ENCODE measurements at places on chromosomes 5 and 9.

DNA sequence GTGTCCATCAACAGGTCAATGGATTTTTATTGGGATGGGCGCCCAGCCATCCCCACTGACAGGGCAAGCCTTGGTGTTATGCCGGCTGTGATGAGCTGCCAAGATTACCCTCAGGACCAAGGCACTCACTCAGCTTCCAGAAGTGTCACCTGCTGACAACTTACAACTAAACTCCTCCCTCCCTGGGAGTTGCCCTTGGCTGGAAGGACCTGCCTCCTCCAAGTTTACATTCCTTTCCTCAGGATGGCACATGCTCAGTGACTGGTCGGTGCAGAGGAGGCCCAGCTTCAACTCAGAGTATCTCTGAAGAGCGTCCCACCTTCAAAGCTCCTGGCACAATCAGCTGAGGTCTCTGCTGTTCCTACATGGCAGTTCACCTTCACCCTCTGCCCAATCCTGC lies 52.5 kb upstream of the ZBTB43 start:
- no peak for DNase-seq

DNA sequence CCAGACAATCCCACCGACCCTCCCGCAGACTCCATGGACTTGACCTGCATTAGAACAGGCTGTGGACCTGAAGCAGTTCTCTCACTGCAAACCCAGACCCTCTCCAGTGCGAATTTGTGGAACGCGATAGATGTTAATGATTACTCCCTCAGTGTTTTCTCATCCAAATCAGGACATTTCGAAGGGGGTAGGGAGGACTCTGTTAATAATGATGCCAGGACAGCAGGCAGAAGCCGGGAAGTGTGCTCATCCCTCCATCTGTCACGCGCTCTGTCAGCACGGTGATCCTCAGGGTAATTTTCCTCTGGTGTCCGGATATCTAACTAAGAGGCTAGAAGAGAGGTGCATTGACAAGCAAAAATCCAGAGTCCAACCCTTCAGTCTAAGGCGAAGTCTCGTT lies 18.8 kb downstream of the RAPGEF1 start:
- DNase-seq: no peak

GRCh38 chr5:36496471-36496870 lies 109.9 kb upstream of the SLC1A3 start:
- no peak for DNase-seq

GRCh38 chr5:19314840-19315239 lies 673.2 kb downstream of the CDH18 start:
- DNase-seq: no peak

DNA sequence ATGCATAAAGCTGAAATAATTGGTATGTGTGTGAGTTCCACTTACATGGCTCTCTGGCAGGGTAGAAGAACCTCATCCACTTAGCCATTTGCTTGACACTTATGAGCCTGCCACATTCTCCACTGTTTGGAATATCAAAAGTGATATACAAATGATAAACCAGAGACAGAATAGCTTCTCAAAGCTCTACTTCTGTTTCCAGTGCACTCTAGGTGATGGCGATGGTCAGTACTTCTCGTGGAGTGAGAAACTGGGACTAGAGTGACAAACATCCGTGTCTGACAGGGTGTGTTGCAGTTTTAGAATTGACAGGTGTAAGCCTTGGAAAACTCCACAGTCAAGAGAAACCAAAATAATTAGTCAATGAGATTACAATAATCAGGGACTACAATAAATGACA lies 935.8 kb upstream of the TYRP1 start:
- no peak for DNase-seq

DNA sequence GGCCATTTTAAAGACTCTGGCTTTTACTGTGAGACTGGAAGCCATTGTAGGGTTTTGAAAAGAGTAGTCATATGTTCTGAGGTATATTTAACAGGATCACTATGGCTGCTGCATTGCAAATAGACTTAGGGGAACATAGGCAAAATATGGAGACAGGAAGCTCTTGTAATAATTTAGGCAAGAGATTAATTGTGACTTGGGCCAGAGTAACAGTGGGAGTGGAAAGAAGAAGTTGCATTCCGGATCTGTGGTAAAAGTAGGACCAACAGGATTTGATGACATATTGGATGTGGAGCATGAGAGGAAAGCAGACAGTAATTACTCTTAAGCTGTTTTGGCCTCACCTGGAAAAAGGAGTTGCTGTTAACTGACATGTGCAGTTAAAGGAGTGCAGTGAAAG lies 85.6 kb downstream of the SMIM15 start:
- no peak for DNase-seq

DNA sequence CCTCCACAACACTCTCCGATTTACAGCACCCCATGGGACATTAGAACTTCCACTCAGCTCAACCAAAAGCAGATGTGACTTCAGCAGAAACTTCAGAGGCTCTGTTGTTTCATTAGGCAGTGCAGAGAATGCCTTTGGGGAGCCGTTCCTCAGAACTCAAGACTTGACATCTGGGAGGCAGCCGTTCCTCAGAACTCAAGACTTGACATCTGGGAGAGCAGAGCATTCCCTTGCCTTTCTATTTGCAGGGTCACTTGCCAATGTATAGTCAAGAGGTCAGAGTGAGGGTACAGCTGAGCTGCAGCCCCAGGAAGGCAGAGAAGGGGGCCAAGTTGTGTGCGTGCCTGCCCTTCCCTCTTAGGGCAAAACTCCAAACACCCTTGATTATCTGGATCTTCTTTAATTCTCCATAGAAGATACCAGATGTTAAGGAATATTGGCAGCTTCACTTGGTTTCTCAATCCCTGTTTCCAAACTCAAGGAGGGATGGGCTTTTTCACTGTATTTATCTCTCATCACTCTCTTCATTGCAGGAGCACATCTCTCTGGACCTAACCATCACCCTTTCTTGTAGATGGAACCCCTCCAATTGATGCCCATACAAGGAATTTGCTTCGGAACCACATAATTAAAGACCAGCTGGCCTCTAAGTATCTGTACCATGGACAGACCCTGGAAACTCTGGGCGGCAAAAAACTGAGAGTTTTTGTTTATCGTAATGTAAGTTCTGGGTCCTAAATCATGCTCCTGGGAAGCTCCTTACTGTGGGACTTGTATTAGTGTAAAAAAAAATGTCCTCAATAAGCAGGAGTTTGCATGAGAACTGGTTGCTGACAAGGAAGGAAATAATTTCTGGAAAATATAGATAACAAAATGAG lies 25.6 kb downstream of the TGFBI start:
- DNase-seq: no peak

DNA sequence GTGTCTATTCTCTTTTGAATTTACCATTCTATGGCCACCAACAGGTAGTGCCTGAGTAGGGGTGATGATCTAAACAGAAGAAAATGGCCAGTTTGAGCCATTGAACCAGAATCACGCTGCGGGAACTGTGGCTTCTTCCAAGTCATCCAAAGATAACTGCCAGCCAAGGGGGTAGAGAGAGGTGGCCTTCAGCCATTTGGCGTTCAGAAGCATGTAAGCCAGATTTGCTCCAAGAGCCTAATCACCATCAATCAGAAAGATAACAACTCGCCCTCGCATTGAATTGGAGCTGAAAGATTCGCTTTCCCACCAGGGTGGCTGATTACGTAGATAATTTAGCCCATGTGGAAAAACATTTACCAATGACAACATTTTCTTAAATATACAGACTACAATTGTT lies 1302.7 kb upstream of the DMAC1 start:
- no peak for DNase-seq

- no peak for DNase-seq
These were observed 51.0 kb upstream of the LIFR start for GRCh38 chr5:38607396-38607795.

DNA sequence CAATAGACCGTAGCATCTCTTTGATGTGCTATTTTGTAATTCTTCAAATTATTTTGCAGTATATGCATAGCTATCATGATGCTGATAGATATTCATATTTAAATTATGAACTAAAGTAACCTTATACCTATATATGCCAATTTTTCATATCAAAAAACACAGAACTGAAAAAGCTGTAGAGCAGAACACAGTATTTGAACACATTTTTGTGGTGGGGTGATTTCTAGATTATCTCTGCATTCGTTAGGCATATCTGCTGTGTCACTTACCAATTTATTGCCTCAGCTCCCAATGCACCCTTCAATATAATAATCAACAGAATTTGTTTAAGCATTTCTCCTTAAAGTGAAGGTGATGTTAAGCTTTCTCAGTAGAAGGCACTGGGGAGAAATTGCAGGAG lies 998.2 kb downstream of the PTPRD start:
- DNase-seq: no peak

- DNase-seq: no peak
These were observed 170.3 kb upstream of the PRR16 start for GRCh38 chr5:120293796-120294195.

DNA sequence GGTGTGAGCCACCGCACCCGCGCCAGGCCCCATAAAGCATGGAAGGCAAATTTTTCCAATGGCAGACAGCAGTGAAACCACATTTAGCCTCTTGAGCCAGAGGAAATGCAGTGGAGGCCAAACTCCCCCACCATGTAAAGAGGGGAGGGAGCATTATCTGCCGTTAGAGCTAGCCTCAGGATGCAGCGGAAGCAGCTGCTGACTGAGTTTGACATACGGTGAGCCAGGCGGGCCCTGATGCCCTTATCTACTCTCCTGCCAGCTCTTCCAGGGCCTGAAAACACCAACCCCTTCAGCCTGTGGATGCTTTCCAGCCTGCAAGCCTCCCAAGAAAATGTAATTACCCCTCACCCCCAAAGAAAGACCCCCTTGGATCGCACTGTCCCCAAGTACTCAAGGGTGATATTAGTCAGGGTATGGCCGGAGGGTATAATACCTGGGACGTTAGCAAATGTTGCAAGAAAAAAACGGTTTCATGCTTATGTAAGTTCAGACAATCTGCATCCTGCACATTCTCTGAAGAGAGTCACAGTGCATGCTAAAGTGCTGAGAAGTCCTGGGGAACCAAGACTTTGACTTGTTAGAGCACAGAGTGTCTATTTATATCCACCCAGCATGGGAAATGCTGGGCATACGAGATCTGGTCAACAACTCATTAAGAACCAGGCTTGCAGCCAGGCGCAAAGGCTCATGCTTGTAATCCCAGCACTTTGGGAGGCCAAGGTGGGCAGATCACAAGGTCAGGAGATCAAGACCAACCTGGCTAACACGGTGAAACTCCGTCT lies 11.3 kb upstream of the GGTA1 start:
- peak; percentile 2 for DNase-seq

GRCh38 chr9:33809506-33809905 lies 7.5 kb upstream of the UBE2R2 start:
- no peak for DNase-seq

GRCh38 chr9:124576751-124577150 lies 69.6 kb upstream of the NR5A1 start:
- DNase-seq: no peak

- DNase-seq: no peak
These were observed 145.1 kb upstream of the SMIM23 start for GRCh38 chr5:171640480-171640879.

DNA sequence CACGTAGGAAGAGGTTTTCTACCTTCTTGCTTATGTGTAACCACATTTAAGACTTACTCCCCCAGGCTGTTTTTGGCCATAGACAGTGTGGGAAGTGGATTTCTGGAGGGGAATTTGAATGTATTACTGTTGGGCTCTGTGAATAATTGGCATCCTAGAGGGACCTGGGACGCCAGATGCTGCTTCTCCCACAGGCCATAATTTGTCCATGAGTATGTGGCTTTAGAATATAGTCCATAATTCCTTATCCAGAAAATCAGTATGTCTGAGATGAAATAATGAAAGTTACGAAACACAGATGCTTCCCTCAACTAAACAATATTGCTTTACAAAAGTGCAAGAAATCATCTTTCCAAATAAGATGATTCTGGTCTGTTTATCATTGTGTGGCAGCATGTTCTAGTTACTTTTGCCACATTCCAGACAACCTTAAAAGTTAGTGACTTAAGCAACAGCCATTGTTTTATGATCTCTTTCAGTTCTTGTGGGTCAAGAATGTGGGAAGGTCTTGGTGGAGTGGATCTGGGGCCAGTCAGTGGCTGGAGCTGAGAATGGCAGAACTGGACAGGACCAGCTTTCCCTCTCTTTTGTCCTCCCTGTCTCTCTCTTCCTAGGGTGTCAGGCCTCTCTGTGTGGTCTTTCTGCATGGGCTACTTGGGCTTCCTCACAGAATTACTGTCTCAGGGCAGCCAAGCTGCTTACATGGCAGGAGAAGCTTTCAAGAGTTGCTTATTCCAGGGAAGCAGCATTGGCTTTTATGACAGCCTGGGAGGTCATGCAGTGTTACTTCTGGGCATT lies 79.4 kb downstream of the FBXL7 start:
- DNase-seq: no peak

GRCh38 chr5:135642934-135643333 lies 64.1 kb upstream of the CXCL14 start:
- DNase-seq: no peak

DNA sequence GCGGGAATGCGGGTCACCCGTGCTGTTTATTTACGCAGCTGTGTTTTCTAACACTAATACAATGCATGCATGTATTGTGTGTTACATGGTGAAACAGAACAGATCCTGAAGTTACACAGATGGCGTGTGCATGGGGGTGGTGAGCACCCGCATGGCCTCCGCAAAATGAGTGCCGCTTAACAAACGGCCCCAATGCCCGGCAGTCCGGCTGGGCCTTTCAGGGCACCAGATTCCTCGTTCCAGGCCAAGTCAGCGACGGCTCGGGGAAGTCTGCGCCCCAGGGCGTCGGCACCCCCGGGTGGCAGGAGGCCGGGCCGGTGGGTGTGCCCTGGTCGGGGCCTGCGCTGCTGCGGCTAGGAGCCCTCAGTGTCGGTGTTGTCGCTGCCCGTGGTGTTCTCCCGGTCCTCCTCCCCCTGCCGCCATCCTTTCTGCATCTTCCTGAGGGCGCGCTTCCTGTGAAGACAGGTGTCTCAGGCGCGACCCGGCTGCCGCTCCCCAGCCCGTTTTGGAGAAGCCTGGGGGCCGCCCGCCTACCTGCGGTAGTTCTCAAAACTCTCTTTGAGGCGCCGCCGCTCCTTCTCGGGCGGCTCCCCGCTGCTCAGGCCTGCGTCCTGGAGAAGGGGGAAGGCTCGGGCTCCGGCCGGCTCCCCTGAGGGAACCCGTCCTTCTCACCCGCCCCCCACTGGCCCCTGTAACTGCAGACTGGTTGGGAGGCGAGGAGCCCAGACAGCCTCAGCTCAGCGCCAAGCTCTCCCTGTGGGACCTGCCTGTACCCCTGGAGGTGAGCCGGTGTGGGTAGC lies 605 bp upstream of the DNLZ start:
- DNase-seq: no peak

DNA sequence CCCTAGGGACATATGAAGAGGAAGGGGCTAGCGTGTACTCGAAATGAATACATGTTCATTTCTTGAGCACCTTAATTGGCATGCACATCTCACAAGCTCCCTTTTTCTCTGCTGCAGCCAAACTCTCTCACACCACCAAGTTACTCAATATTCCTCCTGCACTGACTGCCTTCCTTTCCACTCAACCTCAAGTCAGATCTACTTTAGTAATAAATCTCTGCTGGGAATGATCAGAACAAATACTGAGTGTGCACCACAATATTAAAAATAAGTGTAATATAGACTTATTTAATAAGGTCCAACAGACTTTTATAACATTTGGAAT lies 995.8 kb upstream of the WWC1 start:
- no peak for DNase-seq

Measured in dorsolateral prefrontal cortex (tissue), 122 donors.